ENCODE measurements at places on chromosomes 12 and 14. TPM values are rescaled to one million over a fixed set of nuclear protein-coding genes. Genes with fewer than 3 reads are reported as not detected.

PTGDR gene
- total RNA-seq, result not detected

ZFYVE1 gene
- total RNA-seq, result 11.3 TPM

TAS2R42 gene
- total RNA-seq, result not detected

RILPL1 gene
- total RNA-seq, result 8.6 TPM

GPRC5D gene
- total RNA-seq, result not detected

FBLN5 gene
- 0.26 TPM for total RNA-seq

DCAF5 gene
- 11.1 TPM for total RNA-seq

SYT1 gene
- total RNA-seq, result 0.26 TPM

BICDL1 gene
- 30.7 TPM for total RNA-seq

ABCD2 gene
- total RNA-seq, result not detected

LRRK2 gene
- total RNA-seq, result 0.90 TPM

TMEM229B gene
- total RNA-seq, result 1.2 TPM

LRIG3 gene
- total RNA-seq, result 30.6 TPM

MIPOL1 gene
- total RNA-seq, result 16.6 TPM

CCDC175 gene
- not detected for total RNA-seq

MAP4K5 gene
- 28.4 TPM for total RNA-seq

Data from bronchial epithelial cell (primary cell).